ENCODE measurements at places on chromosomes 6 and 20.
A peak's percentile ranks its signal among the peaks of the same experiment; 100 is the strongest.

GRCh38 chr6:29537714-29538403 is 21.7 kb downstream of the UBD start:
- DNase-seq, result no peak
- no peak overlapping the region for H3K27ac ChIP-seq
- H3K36me3 ChIP-seq, result no peaks in the 10 kb centered on the region
- no peak overlapping the region for H3K4me3 ChIP-seq
- H3K27me3 ChIP-seq, result no peaks in the 10 kb centered on the region

- H3K4me1 ChIP-seq, result peaks cover 8% of the 10 kb centered on the region
- DNase-seq, result no peak
- H3K4me3 ChIP-seq, result no peak overlapping the region
- H3K27me3 ChIP-seq, result no peaks in the 10 kb centered on the region
- no peak overlapping the region for H3K27ac ChIP-seq
Measured at GRCh38 chr6:14634072-14634471, 516.5 kb downstream of the CD83 start.

DNA sequence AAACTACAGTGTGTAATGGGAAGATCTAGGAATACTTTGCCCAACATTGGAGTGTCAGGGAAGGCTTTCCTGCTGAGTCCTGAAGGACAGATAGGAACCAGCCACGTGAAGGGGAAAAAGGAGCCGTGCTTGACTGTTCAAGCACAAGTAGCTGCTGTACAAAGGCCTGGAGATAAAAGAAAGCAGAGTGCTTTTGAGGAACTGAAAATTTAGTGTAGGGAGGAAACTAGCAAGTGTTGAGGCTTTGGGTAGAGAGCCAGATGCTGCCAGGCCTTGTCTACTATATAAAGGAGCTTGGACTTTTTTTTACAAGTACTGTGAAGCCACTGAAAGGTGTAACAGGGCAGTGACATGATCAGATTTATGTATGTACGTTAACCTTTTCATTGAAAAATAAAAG is 39.0 kb downstream of the DSE start:
- H3K4me3 ChIP-seq, result no peak overlapping the region
- no peak for DNase-seq
- H3K27ac ChIP-seq, result peak overlapping the region; percentile 28
- no peaks in the 10 kb centered on the region for H3K27me3 ChIP-seq
- peaks cover 56% of the 10 kb centered on the region for H3K4me1 ChIP-seq

DNA sequence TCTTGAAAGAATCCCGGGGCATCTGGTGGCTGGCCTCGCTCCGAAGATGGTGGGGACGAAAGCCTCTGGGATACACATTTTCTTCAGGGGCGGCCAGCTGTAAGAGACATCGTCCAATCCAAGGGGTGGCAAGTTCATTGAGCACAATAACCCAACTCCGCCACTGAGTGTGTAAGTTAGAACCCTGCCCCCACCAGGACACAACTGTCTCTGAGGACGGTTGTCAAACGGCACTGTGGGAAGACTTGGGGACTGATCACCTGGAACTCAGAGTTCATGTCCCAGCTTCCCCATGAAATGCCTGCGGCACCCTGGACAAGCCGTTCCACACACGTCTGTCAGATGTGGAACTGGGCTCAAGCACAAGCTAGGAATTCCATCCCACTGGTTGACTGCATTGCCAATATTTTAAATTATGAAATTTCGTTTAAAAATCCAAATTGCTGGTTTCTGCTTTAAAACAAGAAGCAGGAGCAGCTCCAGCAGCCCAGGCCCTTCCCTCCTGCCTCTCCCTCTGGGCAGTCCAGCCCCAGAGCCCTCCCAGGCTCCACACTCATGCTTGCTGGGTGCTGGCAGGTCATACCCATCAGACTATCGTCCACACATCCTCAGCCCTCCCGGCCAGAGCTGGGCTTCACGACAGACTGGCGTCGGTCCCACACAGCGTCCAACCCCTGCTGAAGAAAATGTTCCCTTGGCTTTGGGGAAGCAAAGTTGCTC is 80.9 kb upstream of the AFDN start:
- peak overlapping the region; percentile 8 for H3K27ac ChIP-seq
- no peaks in the 10 kb centered on the region for H3K27me3 ChIP-seq
- DNase-seq, result peak; percentile 70
- H3K4me1 ChIP-seq, result no peaks in the 10 kb centered on the region

DNA sequence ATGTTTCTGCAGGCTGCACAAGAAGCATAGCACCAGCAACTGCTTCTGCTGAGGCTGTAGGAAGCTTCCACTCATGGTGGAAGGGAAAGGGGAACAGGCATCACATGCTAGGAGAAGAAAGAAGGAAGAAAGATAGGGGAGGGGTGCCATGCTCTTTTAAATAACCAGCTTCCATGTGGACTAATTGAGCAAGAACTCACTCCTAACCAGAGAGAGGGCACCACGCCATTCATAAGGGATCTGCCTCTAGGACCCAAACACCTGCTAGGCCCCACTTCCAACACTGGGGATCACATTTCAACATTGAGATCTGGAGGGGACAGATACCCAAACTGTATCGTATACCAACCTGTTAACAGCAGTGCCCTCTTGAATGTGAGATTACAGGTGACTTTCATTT is 46.9 kb upstream of the ARMC2 start:
- H3K4me1 ChIP-seq, result no peaks in the 10 kb centered on the region
- H3K36me3 ChIP-seq, result no peaks in the 10 kb centered on the region
- no peaks in the 10 kb centered on the region for H3K27me3 ChIP-seq

DNA sequence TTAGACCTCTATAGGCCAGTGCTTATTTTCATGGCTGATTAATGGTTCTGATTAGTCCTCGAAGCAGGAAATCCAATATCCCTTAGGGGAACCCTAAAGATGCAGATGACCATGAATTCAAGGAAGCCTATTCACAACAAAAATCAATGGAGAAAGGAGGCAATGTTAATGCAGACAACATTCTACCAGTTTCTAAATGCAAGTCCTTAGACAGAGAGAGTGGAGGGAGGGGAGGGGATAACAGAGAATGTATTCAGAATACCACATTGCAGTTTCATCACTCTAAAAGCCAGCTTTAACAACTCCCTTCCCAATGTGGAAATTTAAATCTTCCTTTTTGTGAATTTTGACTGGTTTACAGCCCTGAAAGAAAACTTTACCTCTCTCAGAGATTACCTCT is 87.1 kb upstream of the POU3F2 start:
- no peaks in the 10 kb centered on the region for H3K27me3 ChIP-seq
- no peak overlapping the region for H3K4me3 ChIP-seq
- H3K4me1 ChIP-seq, result no peaks in the 10 kb centered on the region
- no peak overlapping the region for H3K27ac ChIP-seq

DNA sequence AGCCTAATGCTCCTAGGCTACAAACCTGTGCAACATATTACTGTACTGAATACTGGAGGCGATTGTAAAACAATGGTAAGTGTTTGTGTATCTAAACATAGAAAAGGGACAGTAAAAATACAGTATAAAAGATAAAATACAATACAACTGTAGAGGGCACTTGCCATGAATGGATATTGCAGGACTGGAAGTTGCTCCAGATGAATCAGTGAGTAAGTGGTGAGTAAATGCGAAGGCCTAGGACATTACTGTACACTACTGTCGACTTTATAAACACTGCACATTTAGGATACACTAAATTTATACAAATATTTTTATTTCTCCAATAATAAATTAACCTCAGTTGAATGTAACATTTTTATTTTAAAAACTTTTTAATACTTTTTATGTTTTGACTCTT is 485.0 kb downstream of the MMUT start:
- H3K36me3 ChIP-seq, result no peaks in the 10 kb centered on the region
- DNase-seq, result no peak
- H3K27ac ChIP-seq, result no peak overlapping the region
- H3K27me3 ChIP-seq, result no peaks in the 10 kb centered on the region
- no peaks in the 10 kb centered on the region for H3K4me1 ChIP-seq

DNA sequence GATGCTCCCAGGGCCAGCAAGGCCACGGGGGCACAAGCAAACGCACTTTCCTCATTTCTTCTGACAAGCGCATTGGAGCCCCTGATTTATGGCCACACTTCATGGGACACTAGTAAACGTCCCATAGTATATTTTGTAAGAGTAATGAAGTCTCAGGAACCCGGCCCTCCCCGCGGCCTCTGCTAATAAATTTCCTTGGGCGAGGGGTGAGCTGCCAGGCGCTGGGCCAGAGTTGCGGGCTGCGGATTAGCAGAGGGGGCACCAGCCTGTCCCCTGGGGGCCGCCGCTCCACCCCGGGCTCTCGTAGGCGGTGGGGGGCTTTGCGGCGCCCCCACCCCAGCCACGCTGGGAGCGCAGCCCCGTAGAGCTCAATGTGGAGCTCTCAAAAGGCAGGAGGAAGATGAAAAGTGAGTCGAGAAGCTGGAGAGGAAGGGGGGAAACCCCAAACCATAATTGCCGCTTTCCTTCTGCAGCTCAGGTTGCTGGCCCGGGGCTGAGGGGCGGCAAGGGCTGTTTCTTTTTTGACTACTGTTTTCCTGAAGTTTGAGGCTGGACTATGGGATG is 173.6 kb downstream of the CDC5L start:
- no peaks in the 10 kb centered on the region for H3K36me3 ChIP-seq
- H3K4me1 ChIP-seq, result peaks cover 28% of the 10 kb centered on the region
- no peak for DNase-seq
- H3K27me3 ChIP-seq, result no peaks in the 10 kb centered on the region

DNA sequence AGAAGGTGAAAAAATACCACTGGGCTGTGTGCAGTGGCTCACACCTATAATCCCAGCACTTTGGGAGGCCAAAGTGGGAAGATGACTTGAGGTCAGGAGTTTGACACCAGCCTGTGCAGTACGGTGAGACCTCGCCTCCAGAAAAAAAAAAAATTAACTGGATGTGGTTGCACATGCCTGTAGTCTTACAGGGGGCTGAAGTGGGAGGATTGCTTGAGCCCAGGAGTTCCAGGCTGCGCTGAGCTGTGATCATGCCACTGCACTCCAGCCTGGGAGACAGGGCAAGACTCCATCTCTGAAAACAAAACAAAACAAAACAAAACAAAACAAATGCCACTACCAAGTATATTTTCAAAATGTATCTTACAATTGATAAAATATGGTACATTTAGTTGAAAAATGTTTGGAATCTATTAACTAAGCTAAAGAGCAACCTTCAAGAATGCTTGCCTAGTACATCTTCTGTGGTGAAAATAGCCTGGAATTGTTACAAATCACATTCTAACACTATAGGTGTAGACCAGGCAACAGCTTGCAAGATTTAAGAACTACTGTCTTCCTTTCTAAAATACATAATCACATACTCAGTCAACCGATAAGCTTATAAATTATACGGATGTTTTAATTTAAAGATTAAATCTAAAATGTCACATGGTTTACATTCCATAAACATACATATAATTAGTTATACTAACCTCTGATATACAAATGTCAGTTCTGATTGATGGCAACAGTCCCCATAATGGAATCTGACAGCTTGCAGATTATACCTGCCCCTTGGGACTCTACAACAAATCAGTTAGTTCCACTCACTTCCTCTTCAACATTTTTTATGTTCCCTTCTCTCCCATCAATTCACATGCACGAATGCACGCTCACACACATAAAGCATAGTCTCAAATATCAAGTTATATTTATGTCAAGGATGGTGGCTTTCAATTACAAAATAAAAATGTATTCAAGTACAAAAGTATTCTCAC is 150.8 kb downstream of the ASCC3 start:
- DNase-seq, result no peak
- no peaks in the 10 kb centered on the region for H3K36me3 ChIP-seq
- H3K27me3 ChIP-seq, result no peaks in the 10 kb centered on the region
- H3K4me1 ChIP-seq, result no peaks in the 10 kb centered on the region
- H3K27ac ChIP-seq, result no peak overlapping the region

DNA sequence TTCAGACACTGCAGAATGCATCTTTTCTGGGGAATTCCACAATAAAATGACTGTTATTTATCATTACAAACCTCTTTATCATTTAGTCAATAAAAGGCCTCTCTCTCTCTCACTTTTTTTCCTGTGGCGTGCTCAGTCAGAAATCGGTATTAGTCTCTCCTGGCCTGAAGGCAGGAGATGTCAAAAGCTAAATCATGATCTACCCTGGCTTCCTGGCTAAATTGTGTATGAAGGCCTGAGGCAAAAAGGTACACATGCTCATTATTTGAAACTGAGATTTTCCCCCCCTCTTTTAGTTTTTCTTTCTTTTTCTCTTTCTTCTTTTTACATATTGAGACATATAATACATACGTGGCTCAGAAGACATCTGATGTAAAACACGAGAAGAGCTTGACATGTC is 375.0 kb upstream of the SLC35B3 start:
- H3K27ac ChIP-seq, result no peak overlapping the region
- no peaks in the 10 kb centered on the region for H3K36me3 ChIP-seq
- no peak for DNase-seq
- no peak overlapping the region for H3K4me3 ChIP-seq
- H3K4me1 ChIP-seq, result no peaks in the 10 kb centered on the region

- peak overlapping the region; percentile 80 for H3K27ac ChIP-seq
- peak; percentile 59 for DNase-seq
- H3K36me3 ChIP-seq, result no peaks in the 10 kb centered on the region
- H3K4me1 ChIP-seq, result peaks cover 4% of the 10 kb centered on the region
Measured at GRCh38 chr6:122008101-122008999, 391.1 kb upstream of the HSF2 start.

DNA sequence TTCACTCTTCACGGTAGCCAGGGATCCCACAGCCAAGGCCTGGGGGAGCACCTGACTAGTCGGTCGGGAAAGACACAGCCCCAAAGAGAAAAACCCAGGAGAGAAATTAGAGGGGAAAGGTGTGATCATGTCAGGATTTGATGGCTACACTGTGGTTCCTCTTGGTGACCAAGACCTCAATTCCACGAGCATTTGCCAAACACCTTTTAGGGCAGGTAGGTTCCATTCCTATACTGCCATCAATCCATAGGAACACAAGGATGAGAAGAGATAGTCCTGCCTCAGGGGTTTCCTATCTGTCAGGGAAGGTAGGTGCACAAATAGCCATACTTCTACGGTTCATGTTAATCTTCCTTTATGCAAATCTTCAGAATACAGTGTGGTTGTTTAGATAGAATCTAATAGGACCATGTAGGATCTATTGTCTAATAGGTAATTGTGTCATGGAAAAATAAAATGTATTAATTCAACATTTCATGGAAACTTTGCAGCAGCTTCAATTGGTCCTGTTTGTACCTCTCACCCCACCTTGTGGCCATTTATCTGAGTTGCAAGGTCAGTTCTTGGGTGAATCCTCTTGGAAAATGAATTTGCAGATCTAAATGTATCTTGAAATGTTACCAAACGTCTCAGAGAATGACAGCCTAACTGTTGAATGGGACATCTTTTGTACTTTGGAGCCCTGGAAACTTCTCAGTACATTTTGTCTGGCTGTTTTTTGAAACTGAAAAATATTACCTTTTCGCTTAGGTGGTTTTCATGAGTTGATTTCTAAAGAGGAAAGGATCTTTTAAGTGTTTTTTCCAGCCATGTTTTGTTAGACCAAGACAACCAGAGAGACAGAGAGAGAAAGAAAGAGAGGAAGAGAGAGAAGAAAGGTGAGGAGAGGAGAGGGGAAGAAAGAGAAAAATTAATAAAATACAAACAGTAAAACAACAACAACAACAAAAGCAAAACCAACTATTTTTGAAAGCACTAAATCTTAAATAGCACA is 33.7 kb upstream of the IYD start:
- no peaks in the 10 kb centered on the region for H3K27me3 ChIP-seq
- H3K27ac ChIP-seq, result no peak overlapping the region
- no peaks in the 10 kb centered on the region for H3K4me1 ChIP-seq
- no peak for DNase-seq

GRCh38 chr20:20837574-20838021 is 125.2 kb upstream of the RALGAPA2 start:
- no peak overlapping the region for H3K27ac ChIP-seq
- no peaks in the 10 kb centered on the region for H3K27me3 ChIP-seq
- H3K4me3 ChIP-seq, result peak overlapping the region; percentile 10
- H3K36me3 ChIP-seq, result no peaks in the 10 kb centered on the region

Measured in right atrium auricular region (tissue), 2 donors.